ENCODE measurements at places on chromosomes 12 and 14.
A peak's percentile ranks its signal among the peaks of the same experiment; 100 is the strongest.

DNA sequence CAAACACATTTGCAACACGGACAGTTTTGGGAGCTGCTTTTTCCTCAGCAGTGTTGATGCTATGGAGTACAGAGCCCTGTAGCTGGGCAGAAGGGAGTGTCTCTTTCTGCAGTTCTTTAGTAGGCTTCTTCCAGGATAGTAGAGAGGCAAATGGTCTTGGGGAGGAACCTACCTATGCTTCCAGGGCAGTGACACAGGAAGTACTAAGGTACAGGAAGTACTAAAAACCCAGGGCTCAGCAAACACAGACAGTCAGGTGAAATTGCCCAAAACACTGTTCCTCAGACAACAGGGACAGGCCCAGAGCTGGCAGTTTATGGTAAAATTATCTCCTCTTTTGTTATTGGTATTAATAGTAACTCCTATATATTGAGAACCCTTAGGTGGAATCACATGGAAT lies 217.6 kb downstream of the TTC8 start:
- no peak for DNase-seq

DNA sequence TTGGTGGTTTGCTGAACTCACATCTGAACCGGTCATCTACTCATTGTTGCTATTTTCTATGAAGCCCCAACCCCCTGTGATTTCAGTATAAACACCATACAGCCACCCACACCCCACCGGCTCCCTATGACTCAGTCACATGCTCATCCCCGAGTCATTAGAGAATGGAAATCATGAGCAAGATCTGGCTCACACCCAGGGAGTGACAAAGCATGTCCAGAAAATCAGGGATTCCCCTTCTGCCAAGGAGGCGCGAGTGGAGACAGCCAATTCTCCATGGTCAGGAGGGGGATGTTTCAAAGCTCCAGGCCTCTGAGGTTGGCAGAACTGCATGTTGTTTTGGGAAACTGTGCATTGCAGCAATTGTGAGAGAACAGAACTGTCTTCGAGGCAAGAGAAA lies 657.5 kb upstream of the TBX3 start:
- DNase-seq = peak; percentile 93

DNA sequence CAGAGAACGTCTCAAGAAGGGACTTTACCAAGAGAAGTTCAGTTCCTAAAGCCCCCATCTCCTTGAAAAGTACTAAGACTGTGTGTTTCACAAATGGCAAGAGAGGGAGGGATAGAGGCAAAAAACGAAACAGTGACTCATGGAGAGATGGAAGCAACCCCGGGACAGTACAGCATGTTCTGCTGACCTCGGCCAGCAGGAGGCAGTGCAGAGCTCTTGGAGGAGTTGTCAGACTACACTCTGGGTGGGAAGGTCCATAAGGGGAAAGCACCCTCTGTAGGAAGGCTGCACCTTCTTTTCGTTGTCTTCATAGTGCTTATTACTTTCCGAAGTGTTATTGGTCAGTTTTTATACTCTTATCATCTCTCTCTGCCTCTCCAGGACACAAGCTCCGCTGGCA lies 525.2 kb upstream of the CCDC196 start:
- peak; percentile 58 for DNase-seq

DNA sequence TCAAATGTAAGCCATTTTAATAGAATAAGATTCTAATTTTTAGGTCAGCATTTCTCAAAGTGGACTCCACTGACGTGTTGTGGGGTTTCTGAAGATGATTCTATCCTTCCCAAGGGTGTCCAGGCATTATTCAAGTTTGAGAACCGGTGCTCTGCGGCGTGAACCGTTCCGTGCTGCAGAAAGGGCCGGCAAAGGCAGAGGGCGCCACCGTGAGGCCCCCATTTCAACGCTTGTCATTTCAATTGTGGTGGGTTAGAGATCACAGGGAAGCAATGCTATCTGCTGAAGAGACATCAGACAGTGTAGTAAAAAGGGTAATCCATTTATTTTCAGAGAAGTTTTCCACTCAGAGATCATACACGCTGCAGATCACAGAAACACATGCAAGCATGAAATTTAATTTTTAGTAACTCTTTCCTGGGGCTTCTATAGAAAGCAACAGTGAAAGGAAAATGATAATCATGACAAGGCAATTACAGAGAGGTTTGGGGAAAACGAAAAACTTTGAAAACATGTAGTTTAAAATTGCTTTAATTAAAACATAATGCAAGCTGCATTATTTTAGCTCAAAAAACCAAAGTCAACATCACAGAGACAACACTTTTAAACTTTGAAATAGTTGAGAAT lies 201.7 kb downstream of the EXOC5 start:
- peak; percentile 36 for DNase-seq

DNA sequence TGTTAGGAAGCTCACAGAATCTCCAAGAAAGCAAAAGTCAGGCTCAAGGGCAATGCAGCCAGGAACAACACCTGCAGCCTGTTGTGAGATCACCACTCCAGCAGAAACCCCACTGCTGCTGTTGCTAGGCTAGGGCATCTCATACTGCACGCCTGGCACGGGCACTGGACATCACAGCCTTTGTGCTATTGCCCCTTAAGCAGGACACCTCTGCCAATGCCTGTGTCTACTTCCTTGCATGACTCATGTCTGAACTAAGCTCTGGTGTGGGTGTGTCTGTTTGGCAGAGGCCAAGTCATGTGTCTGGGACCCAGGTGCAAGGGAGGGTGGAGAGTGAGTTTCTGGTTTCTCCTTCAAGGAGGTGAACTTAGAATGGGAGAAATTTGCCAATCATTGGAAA lies 10.0 kb upstream of the DDX47 start:
- peak; percentile 88 for DNase-seq

DNA sequence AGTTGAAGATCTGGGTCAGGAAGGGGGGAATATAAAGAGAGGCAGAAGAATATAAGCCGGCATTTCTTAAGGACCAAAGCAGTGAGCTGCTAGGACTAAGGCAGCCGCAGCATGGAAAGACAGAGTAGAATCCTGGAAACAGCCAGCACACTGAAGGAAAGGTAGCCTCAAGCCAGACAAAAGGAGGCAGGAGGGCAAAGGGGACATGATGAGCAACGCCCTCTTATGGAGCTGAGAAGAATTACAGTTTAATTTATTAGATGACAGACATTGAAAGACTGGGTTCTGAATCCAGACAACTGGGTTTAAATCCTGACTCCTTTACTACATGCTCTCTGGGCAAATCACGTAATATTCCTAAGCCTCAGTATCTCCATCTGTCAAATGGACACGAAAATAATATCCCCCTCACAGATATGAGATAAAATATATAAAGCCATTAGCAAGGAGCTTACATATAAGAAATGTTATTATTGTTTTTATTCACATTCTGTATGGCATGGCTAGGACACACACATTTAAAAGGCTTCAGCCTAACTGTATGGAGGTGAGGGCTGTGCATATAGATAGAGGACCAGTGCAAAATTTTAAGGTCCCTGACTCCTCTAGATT lies 8.1 kb upstream of the PCED1B start:
- no peak for DNase-seq

- DNase-seq = peak; percentile 39
Observed at GRCh38 chr12:107912421-107913004, 138.0 kb downstream of the ASCL4 start.

- no peak for DNase-seq
Observed at GRCh38 chr12:126719912-126720705, 1546.9 kb upstream of the TMEM132C start.

GRCh38 chr12:123483602-123484248 lies 25.8 kb downstream of the SNRNP35 start:
- DNase-seq = no peak

DNA sequence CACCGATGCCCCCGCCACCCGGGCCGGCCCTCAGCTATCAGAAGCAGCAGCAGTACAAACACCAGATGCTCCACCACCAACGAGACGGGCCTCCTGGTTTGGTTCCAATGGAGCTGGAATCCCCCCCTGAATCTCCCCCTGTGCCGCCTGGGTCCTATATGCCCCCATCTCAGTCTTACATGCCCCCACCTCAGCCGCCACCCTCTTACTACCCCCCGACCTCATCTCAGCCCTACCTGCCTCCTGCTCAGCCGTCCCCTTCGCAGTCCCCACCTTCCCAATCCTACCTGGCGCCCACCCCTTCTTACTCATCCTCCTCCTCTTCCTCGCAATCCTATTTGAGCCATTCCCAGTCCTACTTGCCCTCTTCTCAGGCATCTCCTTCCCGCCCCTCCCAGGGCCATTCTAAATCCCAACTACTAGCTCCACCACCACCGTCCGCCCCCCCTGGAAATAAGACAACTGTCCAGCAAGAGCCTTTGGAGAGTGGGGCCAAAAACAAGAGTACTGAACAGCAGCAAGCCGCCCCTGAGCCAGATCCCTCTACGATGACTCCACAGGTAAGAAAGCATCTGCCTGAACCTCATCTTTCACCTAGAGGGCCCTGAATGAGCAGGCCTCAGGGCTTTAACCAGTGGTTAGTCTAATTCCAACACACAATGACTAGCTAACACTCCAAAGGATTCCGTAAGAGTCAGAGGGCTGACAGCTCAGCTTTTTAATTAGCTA lies 851 bp downstream of the YLPM1 start:
- DNase-seq = peak; percentile 34

- peak; percentile 56 for DNase-seq
Observed at GRCh38 chr12:74890237-74890599, 319.4 kb downstream of the KCNC2 start.

DNA sequence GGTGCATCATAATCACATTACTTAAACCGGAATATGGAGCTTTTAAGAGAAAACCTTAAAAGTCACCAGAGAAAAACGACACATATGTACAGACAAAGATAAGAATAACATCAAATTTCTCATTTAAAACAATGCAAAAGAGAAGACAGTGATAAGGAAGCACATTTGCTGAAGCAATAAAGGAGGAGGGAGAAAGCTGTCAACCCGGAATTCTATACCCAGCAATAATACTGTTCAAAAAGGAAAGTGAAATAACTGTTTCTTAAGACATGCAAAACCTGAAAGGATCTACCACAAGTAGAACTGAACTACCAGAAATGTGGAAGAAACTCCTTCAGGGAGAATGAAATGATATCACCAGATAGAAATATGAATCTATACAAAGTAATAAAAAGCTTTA lies 15.4 kb downstream of the SLC6A13 start:
- no peak for DNase-seq

DNA sequence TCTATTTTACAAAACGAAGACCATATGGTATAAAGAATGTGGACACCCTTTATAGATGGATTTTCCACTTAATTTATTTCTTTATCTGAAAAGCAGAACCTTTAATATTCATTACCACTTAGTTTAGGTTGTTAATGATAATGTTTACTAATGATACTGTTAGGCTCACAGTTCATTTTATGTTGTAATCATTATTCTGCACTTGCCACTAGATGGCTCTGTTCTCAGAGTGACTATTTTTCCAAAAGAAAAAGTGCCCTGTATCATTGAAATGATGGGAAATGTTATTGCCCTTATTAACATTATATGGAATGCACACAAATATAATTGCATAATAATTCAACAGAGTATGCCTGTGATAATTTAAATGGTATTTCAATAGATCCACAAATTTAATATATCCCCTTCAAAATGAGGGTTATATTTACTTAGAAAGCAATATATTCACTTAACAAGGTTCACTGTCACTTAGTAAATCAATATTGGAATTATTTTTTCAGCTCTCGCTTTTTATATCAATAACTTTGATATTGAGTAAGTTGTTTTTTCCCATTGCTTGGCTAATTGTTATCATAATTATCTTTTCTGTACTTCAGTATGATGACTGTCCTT lies 95.7 kb downstream of the PDE3A start:
- peak; percentile 27 for DNase-seq

- no peak for DNase-seq
Observed at GRCh38 chr12:75781532-75782046, 250.0 kb downstream of the PHLDA1 start.

DNA sequence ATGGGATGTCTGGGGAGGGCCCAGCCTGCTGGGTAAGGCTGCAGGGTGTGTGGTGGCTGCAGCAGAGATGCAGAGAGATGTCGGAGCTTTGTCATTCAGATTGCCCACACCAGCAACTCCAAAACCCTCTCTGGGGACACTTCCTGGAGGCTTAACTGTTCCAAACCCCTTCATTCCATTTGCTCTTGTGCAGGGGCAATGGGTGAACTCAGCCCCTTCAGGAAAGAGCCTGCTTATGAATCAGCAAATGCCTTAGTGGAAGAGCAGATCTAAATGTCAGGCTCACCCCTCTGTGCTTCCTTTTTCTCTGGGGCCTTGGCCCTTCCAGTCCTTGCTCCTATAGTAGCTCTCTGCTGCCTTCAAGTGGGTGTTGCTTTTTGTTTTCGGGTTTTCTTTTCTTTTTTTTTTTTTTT lies 36.7 kb upstream of the GPATCH2L start:
- DNase-seq = no peak

DNA sequence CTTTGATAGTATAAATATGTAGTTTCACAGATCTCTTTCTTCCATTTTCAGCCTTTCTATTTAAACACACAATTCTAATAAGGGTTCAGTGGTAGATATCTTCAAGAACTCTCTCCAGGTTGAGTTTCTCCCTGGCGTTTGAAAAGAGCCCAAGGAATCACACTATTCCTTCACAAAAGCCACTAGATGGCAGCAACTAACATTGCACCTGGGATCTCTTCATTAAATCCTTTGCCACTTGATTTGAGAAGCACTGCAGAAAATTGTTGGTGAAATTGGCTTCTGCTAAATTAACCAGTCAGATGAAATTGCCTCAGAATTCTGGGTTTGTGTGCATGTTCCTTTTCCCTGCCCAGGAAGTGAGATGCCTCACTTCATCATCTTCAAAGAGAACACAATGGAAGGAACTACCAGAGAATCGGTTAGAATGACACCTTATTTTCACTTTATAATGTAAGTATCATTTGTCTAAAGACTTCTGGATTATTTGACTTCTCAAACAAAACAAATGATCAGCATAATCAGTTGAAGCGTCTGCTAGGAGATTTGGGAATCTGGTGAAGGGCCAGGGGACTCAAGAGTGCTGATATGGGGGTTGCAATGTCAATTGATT lies 6.8 kb downstream of the CCDC198 start:
- DNase-seq = peak; percentile 58

Measured in AG20443 (cell line).